H7 (cell line): ENCODE measurements at places on chromosomes 5 and 9.

DNA sequence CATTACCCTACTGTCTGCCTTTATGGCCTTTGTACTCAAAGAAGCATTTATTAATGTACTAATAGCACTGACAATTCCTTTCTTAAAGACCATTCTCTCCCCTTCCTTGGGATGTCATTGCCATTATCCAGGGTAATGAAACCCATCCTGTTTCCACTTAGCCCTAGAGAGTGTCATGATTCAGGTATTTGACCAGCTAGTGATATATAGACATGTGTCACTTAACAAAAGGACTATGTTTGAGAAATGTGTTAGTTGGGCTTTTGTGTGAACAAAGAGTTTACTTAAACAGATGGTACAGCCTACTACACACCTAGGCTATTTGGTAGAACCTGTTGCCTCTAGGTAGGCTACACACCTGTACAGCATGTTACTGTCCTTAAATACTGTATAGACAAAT is 2.0 kb downstream of the ATP6V0E1 start:
- DNase-seq: no peak

- DNase-seq: no peak
These were observed 224.4 kb downstream of the FRMD3 start for GRCh38 chr9:83313781-83314180.

DNA sequence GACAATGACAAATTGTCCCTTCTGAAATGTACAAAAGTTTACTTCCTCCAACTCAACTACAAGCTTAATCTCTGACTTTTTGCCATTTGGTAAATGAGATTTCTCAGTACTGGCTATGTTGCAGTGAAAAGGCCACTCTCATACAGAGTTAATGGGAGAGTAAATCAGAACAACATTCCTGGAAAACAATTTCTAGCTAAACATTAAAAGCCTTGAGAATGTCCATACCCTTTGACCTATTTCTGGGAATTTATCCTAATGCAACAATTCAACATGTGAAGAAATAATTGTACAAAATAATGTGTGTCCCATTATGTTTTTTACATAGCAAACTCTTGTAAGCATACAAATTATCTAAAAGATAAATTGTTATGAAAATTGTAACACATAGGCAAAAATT is 56.3 kb upstream of the SPEF2 start:
- DNase-seq: no peak

DNA sequence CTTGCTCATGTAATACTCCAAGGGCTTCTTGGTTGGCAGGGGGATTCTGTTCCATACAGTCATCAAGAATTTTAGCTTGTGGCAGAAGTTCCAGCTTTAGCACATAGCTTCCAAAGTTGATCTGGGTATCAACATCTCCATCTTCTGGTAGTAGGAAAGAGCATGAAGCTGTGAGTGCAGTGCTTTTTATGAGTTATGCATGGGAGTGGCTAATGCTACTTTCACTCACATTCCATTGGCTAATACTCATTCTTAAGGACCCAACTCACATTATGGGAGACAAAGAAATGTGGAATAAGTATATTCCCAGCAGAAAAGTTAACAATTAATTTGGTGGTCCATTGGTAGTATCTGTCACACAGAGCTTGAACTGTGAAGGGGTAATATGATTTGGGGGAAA is 194.2 kb upstream of the CHD1 start:
- DNase-seq: no peak

DNA sequence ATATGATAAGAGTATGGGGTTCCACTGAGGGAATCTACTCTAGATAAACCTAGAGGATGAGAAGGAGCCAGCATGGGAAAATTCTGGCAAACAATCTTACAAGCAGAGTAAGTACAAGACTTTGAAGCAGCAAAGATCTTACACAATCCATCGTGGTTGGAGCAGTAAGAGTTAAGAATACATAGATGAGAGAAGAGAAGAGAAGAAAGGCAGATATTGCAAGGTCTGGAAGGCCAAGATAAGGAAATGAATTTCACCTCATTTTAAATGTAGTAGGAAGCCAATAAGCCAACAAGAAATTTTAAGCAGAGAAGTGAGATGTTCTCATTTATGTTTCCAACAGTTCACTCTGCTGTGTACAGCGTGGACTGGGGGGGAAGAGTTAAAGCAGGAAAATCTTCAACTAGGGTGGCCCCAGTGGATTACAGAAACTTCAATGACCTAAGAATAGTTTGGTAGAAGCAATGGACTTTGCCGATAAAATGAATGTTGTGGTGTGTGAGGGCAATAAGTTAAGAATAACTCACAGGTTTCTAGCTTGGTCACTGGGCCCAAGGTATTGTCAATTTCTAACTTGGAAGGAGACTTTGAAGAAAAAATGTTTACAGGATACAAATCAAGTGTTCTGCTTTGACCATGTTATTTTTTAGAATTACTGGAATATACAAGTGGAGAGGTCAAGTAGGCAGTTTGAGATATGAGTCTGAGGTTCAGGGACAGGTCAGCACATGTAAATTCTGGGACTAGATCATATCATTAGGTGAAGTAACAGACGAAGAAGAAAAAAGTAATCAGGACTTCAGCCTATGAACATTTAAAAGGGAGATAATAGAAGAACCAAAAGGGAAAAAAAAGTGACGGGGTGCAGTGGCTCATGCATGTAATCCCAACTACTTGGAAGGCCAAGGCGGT is 12.1 kb upstream of the ISOC1 start:
- DNase-seq: no peak

DNA sequence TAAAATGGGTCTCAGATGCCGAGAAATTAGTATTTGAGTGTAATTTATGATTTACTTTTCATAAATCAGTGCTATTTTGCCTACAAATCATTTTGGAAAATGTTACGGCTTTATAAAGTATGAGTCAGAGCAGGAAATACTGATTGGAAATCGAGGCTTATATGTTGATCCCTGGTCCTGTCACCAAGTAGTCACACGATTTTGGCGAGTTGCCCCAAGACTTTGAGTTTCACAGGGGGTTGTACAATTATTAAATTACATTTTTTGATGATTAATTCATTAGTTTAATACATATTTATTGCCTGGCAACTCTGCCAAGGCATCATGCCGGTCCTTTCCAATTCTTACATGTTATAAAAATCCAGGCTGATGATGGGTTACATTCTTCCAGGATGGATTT is 443.9 kb upstream of the KLF4 start:
- DNase-seq: no peak

GRCh38 chr5:74200560-74200959 is 440.0 kb downstream of the ENC1 start:
- DNase-seq: no peak

- DNase-seq: no peak
These were observed 957 bp upstream of the PRR16 start for GRCh38 chr5:120463006-120463680.

DNA sequence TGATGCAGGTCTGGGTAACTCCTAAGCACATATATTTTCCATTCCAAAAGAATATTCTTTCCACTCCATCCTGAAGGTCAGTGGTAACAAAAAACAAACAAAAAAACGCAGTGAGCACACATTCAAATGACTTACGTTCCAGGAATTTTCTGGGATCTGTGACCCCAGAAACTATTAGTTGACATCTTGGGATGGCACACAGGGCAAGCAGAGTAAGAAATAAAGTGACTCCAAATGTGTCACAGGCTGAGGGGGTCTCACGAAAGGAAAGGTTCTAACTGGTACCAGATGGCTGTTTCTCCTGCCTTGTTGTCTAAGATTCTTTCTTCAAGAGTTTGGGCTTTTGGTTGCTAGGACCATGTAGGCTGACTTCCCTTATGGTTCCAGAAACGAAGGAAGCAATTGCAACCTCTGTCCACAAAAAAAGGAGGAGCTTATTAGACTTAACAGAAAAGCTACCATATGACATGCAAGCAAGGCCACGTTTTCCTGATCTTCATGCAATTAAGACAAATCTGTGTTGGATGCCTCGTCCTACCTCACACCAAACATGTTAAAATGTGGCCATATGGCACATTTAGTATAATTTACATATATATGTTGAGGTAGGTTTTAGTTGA is 32.7 kb downstream of the PTGS1 start:
- no peak for DNase-seq

DNA sequence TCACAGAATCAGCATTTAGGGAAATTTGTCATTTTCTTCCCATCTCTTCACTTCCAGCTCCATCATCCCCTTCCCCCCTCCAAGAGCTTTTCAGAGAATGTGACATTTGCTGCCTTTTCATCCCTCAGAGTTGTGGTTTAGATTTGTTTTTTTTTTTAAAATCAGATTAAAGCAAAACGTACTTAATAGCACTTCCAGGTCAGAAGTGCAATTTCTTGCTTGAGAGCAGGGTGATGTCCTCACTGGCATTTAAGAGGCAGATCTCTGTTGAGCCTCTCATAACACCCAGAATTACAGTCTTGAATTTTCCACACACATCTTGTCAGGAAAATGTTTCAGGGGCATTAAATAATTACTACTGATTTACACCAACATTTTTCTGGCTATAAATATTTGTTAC is 236.8 kb upstream of the VLDLR start:
- DNase-seq: no peak

- no peak for DNase-seq
These were observed 35.1 kb downstream of the FAM13B start for GRCh38 chr5:137997726-137998213.

DNA sequence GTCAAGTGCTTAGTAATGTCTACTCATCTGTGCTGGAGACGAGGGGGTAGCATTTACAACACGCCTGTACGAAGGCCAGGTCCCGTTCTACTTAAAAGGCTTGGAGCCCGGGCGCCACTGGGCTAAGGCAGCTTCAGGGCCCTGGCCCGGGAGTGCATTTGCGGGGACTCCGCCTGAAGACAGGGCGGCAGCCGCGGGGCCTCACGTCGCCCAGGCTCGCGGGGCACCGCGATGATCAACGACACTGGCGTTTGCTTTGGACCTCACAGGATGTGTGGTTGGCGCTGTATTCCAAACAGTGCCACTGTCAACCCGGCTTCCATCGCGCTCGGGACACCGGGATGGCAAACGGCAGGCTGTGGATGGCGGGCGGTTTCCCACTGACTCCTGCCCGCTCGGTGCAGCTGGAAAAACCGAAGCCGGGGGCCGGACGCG is 1.1 kb upstream of the TENT4A start:
- peak; percentile 73 for DNase-seq

GRCh38 chr9:123282362-123283047 is 14.1 kb upstream of the STRBP start:
- no peak for DNase-seq

DNA sequence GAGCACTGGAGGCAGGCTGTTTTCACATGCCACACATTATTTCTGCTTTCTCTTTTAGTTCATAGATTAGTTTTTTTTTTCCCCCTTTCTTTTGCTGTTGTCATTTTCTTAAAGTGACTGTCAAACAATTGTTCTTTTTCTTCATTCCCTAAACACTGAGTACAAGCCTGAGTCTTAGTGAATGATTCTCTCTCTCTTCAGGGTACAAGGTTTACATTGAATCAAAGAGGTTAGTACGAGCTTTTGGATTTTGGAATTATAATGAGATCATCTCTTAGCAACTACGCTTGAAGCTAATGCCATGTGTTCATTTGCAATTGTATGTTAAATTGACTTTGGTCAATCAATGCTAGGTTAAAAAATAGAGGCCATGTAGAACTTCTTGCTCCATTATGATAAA is 125.1 kb downstream of the CMYA5 start:
- DNase-seq: no peak

GRCh38 chr5:146849694-146850303 is 28.8 kb downstream of the PPP2R2B start:
- no peak for DNase-seq

DNA sequence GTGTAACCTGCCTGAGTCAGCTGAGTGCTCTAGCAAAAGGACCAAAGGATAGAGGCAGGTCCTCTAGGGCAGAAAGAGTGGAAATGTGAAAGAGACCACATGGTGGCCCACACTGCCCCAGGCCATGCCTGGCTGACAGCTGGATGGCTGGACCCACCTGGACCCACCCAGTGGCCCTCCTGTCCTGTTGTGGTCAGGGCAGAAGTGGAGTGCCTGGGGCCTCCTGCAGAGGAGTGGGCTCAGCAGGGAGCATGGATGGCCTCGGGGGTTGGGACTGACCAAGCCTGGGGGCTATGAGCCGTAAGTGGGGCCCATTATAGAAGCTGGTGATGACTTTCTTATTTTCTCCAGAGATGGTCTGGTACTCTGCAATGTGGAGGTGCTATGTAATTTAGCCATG is 55.7 kb upstream of the FAM120AOS start:
- DNase-seq: peak; percentile 47

GRCh38 chr9:129102791-129103594 is 7.6 kb downstream of the CRAT start:
- peak; percentile 93 for DNase-seq

DNA sequence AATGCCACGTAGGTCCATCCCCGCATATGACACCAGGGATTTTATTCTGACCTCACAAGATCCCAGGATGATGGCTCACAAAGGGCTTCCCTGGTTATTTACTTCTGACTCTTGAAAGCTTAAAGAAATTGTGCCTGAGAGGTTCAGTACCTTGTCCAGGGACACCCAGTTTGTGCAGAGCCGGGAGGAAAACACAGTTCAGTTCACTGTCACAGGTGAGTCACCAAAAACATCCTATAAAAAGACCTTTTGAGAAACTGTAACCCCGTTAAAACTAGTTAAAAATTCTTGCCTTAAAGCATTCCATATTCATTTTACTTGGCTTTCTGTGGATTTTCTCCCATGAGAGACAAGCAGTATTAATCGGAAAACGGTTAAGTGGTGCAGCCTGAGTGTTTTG is 56.6 kb downstream of the ZNF510 start:
- no peak for DNase-seq

GRCh38 chr5:175718401-175719108 is 60.7 kb downstream of the HRH2 start:
- DNase-seq: peak; percentile 66

- DNase-seq: peak; percentile 90
These were observed 22.6 kb downstream of the DBH start for GRCh38 chr9:133658442-133659431.

DNA sequence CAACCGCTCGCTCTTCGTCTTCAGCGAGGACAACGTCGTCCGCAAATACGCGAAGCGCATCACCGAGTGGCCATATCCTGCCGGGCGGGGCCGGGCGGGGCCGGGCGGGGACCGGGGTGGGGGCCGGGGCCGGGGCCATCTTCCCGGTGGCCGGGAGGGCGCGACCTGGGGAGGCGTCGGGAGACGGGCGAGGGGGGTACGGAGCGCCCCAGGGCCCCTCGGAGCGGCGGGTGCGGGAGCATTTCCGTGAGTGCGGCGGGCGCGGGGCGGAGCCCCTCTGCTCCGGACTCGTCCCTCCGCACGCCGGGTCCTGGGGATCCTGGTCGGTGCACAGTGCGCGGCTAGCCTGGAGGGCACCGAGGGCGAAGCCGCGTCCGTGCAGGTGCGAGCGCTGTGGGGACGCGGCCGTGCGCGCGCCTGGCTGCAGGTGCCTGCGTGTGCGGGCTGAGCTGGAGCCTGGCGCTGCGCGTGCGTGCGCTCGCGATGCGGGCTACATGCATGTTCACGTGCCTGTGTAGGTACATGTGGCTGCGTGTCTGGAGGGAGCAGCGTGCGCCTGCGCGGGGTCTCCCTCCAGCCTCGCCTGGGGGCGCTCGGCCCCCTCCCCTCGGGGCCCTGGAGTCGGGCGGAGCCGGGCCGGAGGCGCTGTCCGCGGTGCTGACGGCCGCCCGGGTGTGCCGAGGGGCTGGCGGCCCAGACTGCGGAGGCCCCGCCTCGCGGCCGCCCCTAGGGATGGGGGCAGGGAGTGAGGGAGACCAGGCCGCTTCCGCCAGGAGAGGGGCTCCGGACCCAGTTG is 762 bp downstream of the CACNA1B start:
- peak; percentile 97 for DNase-seq
